ENCODE measurements at places on chromosomes 2 and 18. TPM values are rescaled to one million over a fixed set of nuclear protein-coding genes. Genes with fewer than 3 reads are reported as not detected.

PTMA gene
- 1,131 TPM for total RNA-seq

CUL3 gene
- total RNA-seq, result 69.4 TPM

CNGA3 gene
- not detected for total RNA-seq

NT5C1B gene
- total RNA-seq, result not detected

G6PC2 gene
- total RNA-seq, result not detected

ERBB4 gene
- total RNA-seq, result 0.14 TPM

IL37 gene
- total RNA-seq, result not detected

YWHAQ gene
- total RNA-seq, result 304 TPM

ALPP gene
- total RNA-seq, result not detected

LIMS2 gene
- total RNA-seq, result 20.1 TPM

SERPINB3 gene
- total RNA-seq, result 0.17 TPM

ZAP70 gene
- not detected for total RNA-seq

SP9 gene
- total RNA-seq, result not detected

REEP1 gene
- 13.4 TPM for total RNA-seq

HOXD1 gene
- 15.4 TPM for total RNA-seq
